Activated CD8-positive, alpha-beta memory T cell treated with anti-CD3 and anti-CD28 coated beads, Interleukin-2, amount 10 ng/mL, durations not matched to agents 7 days and 5 days (primary cell): ENCODE measurements at places on chromosomes 7 and 10. TPM values are rescaled to one million over a fixed set of nuclear protein-coding genes. Genes with fewer than 3 reads are reported as not detected.

NXPH1 gene
- not detected for total RNA-seq

GRCh38 chr10:122568551-122568950 is 8.0 kb downstream of the DMBT1 start:
- peaks cover 44% of the 10 kb centered on the region for H3K27me3 ChIP-seq
- peaks cover 4% of the 10 kb centered on the region for H3K4me1 ChIP-seq
- H3K27ac ChIP-seq = no peak overlapping the region
- no peak overlapping the region for H3K4me3 ChIP-seq

TAX1BP1 gene
- total RNA-seq = 61.6 TPM

GRCh38 chr10:19728376-19728775 is 87.9 kb upstream of the PLXDC2 start:
- DNase-seq = no peak
- no peak overlapping the region for H3K27ac ChIP-seq
- no peaks in the 10 kb centered on the region for H3K27me3 ChIP-seq
- H3K4me3 ChIP-seq = no peak overlapping the region
- no peaks in the 10 kb centered on the region for H3K36me3 ChIP-seq

OR2A12 gene
- total RNA-seq = not detected

GRCh38 chr7:6028563-6028962 is 2.6 kb upstream of the ANKRD61 start:
- no peak for DNase-seq
- peaks cover 35% of the 10 kb centered on the region for H3K4me1 ChIP-seq
- H3K4me3 ChIP-seq = no peak overlapping the region
- H3K27ac ChIP-seq = no peak overlapping the region

DNA sequence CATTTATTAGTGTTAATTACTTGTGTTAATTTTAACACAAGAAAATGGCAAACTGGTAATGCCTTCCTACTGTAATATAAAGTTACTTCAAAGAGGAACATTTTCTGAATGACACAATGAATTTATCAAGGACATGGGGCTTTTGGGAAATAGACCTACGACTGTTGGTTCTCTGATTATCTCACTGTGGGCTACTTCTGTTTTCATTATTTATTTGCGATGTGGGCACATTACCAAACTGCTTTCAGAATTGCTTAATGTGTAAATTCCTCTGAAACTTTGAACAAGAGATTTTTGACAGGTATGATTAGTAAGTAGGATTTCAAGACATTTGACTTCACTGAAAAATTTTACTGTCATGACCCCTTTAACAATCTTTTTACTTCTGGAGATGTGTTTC is 535.6 kb downstream of the CNTNAP2 start:
- DNase-seq = no peak
- H3K36me3 ChIP-seq = no peaks in the 10 kb centered on the region
- no peaks in the 10 kb centered on the region for H3K4me1 ChIP-seq
- no peak overlapping the region for H3K4me3 ChIP-seq

ZNF853 gene
- total RNA-seq = 1.3 TPM

NODAL gene
- total RNA-seq = not detected

DNA sequence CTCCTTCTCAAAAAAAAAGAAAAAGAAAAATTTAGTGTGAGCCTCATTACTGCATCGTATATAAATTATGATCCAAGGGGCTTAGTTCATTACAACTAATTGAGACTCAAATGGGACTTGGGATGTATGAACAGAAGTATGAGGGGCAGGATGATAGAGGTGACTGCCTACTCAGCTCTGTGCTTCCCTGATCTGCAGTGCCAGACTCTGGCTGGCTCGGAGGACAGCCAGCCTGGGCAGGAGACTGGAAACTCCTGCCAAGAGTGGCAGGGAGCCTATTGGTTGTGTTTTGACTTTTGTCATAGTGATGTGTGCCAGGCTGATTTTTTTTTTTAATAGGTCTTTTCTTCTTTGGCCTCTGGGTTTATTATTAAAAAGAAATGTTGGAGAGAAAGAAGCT is 73.8 kb upstream of the GTF2IRD1 start:
- no peaks in the 10 kb centered on the region for H3K4me1 ChIP-seq
- H3K4me3 ChIP-seq = no peak overlapping the region
- H3K27ac ChIP-seq = no peak overlapping the region

DNA sequence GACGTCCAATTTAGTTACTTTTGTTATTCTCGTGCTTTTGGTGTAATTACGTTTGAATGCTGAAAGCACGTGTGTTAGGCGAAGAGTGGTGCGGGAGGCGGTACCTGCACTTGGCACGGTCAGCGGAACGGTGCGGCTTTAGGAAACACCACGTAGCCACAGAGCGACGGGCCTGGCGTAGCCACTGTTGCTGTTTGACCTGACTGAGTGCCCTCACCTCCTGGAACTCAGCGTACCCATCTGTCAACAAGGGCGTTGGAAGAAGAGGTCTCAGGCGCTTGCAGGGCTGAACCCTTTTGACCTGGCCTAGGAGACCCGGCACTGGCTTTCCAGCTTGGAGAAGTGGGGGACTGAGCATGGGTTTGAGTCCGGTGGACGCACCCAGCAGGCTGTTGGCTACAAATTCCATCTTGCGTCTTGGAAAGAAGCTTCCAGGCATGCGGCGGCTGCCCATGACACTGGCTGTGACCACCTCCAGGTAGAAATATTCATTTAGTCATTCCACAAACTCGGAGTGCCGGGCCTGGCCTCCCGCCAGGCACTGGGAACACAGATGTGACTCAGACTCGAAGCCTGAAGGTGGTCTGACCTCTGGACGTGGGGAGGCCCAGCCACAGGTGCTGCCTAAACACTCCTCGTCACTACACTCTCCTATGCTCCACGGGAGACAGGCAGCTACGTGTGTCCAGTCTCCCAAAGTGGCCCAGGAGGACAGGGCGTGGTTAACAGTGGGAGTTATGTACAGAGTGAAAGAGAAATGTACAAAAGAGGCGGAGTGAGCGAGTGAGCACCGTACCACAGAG is 22.2 kb downstream of the FAM20C start:
- H3K27ac ChIP-seq = no peak overlapping the region
- no peaks in the 10 kb centered on the region for H3K4me1 ChIP-seq
- no peaks in the 10 kb centered on the region for H3K36me3 ChIP-seq
- no peaks in the 10 kb centered on the region for H3K27me3 ChIP-seq
- no peak for DNase-seq
